ENCODE measurements at places on chromosomes 2 and 18. TPM values are rescaled to one million over a fixed set of nuclear protein-coding genes. Genes with fewer than 3 reads are reported as not detected.
A peak's percentile ranks its signal among the peaks of the same experiment; 100 is the strongest.

The TLX2 gene
- total RNA-seq: 0.40 TPM

The SULT1C2 gene
- not detected for total RNA-seq

DNA sequence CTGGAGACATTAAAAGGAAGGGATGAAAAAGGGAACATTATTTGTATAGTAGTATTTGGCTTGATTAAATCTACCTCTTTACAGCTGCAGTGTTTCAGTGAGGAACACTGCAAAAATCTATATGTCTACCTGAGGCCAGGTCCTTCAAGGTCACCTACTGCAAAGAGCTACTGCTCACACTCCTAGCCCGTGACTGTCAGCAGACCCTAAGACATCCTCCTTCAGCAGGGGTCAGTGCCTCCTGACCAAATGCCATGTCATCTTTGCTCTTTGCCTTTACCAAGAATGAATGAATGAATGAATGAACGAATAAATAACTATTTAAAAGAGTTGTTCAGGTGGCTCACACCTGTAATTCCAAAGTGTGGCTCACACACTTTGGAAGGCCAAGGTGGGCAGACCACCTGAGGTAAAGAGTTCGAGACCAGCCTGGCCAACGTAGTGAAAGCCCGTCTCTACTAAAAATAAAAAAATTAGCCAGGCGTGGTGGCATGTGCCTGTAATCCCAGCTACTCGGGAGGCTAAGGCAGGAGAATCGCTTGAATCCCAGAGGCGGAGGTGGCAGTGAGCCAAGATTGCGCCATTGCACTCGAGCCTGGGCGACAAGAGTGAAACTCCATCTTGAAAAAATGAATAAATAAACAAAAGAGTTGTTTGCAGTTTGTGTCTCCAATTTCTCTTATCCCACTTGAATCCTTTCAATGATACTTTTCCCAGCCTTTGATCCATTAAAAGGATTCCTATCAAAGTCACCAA, 84.3 kb upstream of the GRB14 start:
- DNase-seq: no peak

GRCh38 chr2:74530239-74531187, 780 bp downstream of the HTRA2 start:
- DNase-seq: peak; percentile 49

DNA sequence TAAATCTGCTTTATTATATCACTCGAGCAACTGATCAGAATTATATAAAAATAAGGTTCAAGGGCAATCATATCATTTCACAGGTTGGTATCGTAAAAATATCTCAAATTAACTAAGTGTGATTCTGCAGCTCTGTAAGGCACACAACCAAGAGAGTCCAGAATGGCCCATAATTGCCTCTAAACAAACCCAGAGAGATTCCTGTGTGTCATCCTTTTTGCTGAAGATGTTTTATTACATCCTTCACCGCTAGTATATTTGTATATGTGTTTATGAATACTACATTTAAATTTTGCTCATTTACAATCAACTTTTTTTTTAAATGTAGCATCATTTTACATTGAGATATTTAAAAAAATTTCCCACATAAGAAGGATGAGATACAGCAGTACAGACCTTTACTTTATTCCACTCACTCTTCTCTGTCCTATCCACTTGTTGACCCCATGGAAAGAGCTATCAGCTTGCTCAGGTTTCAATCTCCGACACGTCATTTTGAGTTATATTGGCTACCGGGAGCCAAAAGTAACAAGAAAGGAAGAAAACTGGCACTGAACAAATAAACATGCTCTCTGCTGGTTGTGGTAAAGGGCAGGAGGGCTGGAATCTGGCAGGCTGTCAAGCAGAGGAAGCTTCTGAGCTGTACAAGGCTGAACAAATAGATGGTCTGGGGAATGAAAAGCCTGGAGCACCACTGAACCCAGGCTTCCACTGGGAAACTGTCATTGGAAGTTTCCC, 23.1 kb downstream of the PLA2R1 start:
- DNase-seq: no peak

DNA sequence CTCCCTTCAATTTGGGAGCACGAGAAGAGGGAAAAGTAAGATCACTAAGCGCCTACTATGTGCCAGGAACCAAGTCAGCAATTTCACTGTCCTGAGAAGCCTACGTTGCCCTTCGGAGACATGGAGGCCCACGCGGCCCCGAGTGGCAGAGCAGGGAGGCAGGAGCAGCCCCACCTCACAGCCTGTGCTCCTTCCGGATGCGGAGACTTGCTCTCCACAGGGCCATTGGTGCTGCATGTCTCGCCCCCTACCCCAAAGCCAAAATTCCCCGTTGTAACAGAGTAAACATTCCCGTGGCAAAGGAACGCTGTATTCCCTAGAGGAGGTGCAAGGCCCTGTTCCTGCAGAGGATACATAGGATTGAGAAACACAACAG, 4.5 kb downstream of the SLC14A2 start:
- no peak for DNase-seq
